ENCODE measurements at places on chromosomes 3 and 15.

- no peak for DNase-seq
These were observed 3.2 kb upstream of the TBC1D23 start for GRCh38 chr3:100257586-100257985.

DNA sequence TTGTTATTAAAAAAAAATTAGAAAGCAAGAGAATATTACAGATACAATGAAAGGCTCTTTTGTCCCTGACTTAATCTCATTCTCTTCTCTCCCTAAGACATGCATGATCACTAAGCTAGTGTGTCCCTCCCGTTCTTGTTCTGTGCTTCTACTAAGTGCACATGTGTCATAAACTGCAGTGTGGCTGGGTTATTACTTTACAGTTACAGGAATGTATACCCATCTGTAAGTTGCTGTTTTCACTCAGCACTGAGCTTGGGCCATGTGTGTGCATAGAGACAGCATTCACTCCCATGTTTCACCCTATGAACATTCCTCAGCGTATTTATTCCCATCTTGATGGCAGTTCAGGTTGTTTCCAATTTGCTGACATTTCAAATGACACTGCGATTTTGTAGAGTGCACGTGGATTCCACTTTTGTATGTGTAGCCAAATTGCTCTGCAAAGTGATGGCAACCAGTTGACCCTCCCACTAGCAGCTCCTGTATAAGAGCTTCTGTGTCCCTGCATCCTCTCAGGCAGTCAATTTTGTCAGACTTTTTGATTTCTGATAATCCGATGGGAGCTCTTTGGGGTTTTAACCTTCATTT, 145.8 kb upstream of the UBE2E1 start:
- DNase-seq, result no peak

DNA sequence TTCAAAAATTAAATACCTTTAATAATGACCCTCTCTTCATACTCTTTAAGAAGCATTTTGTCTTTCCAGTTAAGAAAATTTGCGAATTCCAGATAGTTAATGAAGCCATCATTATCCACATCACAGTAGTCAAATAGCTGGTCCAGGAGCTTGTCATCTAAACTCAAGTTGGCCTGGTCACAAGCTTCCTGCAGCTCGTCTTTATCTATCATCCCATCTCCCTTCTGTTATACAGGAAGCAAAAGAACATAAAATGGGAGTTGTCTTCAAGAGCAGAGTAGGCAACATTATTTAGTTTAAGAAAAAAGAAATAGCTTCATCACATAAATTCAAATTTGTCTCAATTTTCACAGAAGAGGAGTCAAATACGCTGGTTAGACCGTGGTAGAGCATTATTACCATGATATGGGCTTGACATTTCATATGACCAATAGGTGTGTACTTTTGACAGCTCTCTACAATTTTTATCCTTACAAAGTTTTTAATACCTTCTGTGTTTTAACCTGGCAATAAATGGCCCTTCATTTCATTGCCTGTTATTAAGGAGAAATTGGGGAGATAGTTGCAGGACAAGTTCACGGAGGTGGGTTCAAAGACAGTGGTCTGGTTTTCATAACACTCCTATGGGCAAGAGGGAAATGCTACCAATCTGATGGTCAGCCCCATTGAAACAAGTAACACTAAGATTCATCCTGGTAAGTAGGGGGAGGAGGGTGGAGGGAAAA, 45.4 kb downstream of the EFHB start:
- DNase-seq, result no peak

DNA sequence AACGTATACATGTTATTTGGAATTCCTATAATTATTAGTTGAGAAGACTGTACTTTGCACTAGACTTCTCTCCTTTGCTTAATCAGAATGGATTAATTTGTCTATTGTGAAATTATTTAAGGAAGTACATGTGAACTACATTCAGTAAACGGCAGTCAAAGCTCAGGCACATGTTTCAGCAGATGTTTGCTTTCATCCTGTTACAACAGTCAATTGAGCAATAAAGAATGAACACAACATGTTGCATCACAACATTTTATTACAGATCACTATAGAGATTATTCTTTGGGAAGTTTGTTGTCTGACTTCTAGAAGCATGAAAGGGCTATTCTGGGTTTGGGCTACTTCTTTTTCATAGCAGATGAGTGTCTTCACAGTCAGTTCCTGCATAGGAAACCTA, 39.2 kb downstream of the RAB27A start:
- no peak for DNase-seq

- DNase-seq, result no peak
These were observed at the start of gene RHOV for GRCh38 chr15:40873694-40874561. RHOV (minus strand) TSS chr15:40874234; CDS start chr15:40874139, 95 bp downstream.

- no peak for DNase-seq
These were observed 12.5 kb downstream of the MRPS25 start for GRCh38 chr3:15052335-15053242.

- peak; percentile 96 for DNase-seq
These were observed 65.3 kb downstream of the KLF13 start for GRCh38 chr15:31391687-31392671.

DNA sequence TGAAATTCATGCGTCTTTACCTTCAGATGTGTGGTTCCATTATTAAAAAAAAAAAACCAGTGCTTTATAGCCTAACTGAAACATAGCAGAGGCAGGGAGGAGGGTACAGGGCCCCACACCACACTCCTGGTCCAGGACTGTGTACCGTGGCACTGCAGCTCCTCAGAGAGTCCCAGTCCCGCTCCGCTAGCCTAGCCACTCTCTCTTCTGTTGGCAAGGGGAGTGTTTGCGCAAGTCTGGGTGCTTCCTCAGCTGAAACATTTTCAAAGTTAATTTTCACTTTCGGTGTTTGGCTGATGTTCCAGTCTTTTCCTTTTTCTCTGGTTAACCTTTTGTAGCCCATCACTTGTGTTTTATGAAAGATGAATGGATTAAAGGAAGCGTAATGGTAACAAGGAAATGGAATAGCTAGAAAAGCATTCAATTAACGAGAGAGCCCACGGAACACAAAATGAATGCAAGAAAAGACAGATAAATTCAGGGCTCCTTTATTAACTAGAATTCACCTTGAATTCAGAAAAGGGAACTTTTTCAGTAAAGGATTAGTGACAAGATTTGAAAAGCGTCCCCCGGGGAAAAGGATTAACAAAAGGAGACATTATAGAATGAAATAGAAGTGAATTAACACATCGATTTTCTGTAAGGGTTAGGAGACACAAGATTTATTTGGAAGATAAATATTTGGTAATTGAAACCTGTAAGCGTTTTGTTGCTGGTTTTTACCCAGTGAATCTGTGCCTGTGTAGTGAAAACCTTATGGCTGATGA, 177.0 kb downstream of the CACNA2D3 start:
- no peak for DNase-seq

GRCh38 chr15:90086868-90087268, 15.4 kb downstream of the IDH2 start:
- no peak for DNase-seq

DNA sequence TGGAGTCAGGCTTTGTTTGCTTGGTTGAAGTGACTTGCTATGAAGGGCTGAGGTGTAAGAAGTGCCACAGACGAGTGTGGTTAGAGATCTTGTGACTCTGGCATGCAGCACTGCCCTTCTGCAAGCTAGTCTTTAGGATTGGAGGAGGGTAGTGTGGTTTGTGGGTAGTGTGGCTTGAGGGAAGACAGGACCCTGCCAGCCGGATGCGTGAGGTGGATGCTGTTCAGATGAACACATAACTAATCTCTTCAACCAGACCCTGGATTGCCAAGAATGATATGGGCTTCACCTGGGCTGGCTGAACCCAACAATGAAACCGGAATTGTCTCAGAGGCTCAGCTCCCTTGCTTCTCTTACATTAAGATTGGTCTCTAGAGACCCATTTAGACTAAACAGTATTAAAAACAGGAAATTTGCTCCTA, 32.7 kb downstream of the STARD9 start:
- no peak for DNase-seq

- no peak for DNase-seq
These were observed 10.4 kb downstream of the COL6A6 start for GRCh38 chr3:130527426-130527825.

DNA sequence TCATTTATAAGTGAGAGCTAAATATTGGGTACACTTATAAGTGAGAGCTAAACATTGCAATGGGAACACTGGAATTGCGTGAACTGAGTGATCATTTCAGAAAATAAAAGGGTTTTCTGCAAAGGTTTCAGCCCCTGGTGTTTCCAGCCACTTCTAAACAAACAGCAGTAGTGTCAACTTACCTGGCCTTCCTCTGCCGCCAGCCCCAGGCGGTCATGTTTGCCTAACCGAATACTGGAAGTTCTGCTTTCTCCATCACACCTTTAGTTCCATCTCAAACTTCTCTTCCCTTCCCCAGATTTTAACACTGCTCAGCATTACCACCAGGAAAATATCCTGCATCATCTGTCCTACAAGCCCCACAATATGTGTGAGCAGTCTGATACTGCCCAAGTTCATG, 58.6 kb downstream of the MRPL3 start:
- no peak for DNase-seq

DNA sequence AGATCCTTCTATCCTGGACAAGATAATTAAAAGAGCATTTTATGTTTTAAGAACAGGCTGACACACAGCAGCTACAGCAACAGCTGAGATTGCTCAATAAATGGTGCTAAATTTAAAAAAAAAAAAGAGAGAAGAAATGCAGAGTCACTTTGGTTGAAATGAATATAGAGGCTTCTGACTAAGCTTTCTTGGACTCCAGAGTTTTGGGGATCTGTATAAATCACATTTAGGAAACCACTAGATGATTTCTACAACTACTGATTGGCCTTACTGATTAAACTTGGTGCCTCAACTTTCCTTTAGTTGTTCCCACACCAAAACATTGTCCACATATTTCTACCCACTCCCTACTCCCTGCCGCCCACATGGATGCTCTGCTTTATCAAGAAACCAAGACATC, 132.9 kb upstream of the ZBTB20 start:
- DNase-seq, result no peak

DNA sequence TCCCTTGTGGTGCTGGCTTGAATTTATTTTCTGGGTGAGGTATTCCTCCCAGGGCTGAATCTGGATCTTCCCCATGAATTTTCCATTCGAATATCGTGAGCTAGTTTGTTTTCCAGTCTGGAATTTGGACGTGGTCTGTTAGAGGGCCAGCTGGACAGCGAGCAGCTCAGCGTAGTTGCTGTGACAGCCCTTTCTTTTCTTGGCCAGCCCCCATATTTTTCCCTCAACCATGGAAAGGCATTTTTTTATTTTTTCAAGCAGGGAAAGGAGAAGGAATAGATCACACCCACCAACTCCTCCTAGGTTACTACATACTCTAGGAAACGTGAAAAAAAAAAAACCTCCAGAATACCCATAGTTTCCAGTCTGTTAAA, 152.0 kb downstream of the KLHL25 start:
- DNase-seq, result peak; percentile 85

GRCh38 chr15:78342021-78342420, 1.9 kb downstream of the CRABP1 start:
- DNase-seq, result no peak
